ENCODE measurements at places on chromosomes 2 and 18. TPM values are rescaled to one million over a fixed set of nuclear protein-coding genes. Genes with fewer than 3 reads are reported as not detected.

GRCh38 chr2:191312662-191313061 is 67.5 kb downstream of the MYO1B start:
- no peaks in the 10 kb centered on the region for H3K27me3 ChIP-seq
- no peaks in the 10 kb centered on the region for H3K4me1 ChIP-seq
- H3K4me3 ChIP-seq: no peak overlapping the region
- H3K36me3 ChIP-seq: no peaks in the 10 kb centered on the region
- no peak overlapping the region for H3K27ac ChIP-seq

DNA sequence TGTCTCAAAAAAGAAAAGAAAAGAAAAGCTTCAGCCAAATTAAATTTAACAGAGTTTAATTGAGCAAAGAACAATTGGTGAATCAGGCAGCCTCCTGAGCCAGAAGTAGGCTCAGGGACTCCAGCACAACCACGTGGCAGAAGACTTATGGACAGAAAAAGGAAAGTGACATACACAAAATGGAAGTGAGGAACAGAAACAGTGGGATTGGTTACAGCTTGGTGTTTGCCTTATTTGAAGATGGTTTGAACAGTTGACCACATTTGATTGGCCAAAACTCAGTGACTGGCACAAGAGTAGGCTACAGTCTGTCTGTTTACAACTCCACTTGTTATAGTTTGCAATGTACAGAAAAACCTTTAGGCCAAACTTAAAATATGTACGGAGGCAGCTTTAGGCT is 83.1 kb downstream of the SOCS6 start:
- no peaks in the 10 kb centered on the region for H3K27me3 ChIP-seq
- H3K4me3 ChIP-seq: no peak overlapping the region
- H3K36me3 ChIP-seq: no peaks in the 10 kb centered on the region
- H3K4me1 ChIP-seq: no peaks in the 10 kb centered on the region
- no peak for DNase-seq

- no peaks in the 10 kb centered on the region for H3K27me3 ChIP-seq
- peak within 1 kb of the TSS; percentile 92 for H3K4me3 ChIP-seq
- DNase-seq: peak; percentile 85
Measured at GRCh38 chr2:159904127-159904958, 106.3 kb upstream of the CD302 start.

- no peak overlapping the region for H3K4me3 ChIP-seq
- no peak for DNase-seq
- H3K27ac ChIP-seq: no peak overlapping the region
- no peaks in the 10 kb centered on the region for H3K27me3 ChIP-seq
- no peaks in the 10 kb centered on the region for H3K36me3 ChIP-seq
Measured at GRCh38 chr18:76844144-76844543, 21.8 kb downstream of the ZNF236 start.

Gene SPC25
- total RNA-seq: 0.96 TPM

Gene XIRP2
- total RNA-seq: 0.15 TPM

DNA sequence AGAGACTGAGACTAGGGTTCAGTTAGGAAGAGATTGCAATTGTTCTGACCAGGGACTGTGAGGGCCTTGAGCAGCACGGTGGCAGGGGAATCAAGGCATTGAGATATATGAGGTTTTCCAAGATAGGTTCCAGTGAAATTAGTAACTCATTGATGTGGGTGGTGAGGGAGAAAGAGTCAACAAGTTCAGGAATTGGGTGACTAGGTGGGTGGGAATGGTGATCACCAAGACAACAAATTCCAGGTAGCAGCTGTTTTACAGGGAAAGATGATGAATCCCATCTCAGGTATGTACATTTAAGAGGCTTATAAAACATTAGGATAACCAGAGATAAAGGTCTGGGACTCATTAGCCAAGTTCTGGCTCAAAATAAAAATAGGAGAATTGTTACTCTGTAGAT is 251.5 kb upstream of the MGAT5 start:
- H3K27me3 ChIP-seq: peaks cover 6% of the 10 kb centered on the region
- no peak overlapping the region for H3K27ac ChIP-seq
- H3K36me3 ChIP-seq: no peaks in the 10 kb centered on the region
- no peak overlapping the region for H3K4me3 ChIP-seq
- no peaks in the 10 kb centered on the region for H3K4me1 ChIP-seq
- DNase-seq: no peak

DNA sequence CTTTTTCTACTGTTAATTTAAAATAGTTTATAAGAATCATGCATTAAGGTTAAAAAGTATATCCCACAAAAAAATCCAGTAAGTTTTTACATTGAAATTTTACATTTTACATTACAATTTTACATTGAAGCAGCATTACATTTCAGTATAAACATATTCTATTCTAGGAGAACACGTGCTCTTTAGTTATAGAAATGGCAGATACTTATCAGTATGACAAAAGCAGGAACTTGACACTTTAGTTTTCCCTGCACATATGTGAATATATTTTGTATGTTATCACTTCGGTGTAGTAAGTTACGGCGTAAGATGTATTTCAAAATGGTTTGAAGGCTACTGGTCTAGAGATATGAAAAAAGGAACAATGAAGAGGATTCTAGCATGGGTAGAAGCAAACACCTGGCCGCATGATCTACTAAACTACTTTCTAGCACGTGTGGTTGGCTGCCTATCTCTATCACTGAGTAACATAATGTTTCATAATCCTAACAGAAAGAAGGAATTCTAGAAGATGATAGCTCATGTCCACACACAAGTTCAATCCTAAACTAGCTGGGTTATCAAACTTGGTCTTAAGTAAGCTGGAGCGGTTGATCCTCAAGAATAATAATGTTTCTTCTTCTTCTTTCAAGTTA is 5.4 kb downstream of the IMMT start:
- H3K4me3 ChIP-seq: no peak overlapping the region
- no peak overlapping the region for H3K27ac ChIP-seq
- peaks cover 6% of the 10 kb centered on the region for H3K36me3 ChIP-seq
- H3K27me3 ChIP-seq: no peaks in the 10 kb centered on the region
- DNase-seq: no peak

GRCh38 chr2:238591732-238592131 is 165.0 kb downstream of the ASB1 start:
- H3K27me3 ChIP-seq: no peaks in the 10 kb centered on the region
- no peaks in the 10 kb centered on the region for H3K4me1 ChIP-seq
- H3K27ac ChIP-seq: no peak overlapping the region
- no peaks in the 10 kb centered on the region for H3K36me3 ChIP-seq
- DNase-seq: no peak

- H3K27ac ChIP-seq: no peak overlapping the region
- no peak overlapping the region for H3K4me3 ChIP-seq
- H3K4me1 ChIP-seq: no peaks in the 10 kb centered on the region
Measured at GRCh38 chr2:132665401-132666140, 4.4 kb downstream of the LYPD1 start.

Gene RUFY4
- total RNA-seq: 2.1 TPM

GRCh38 chr18:73045037-73045436 is 177.2 kb upstream of the NETO1 start:
- H3K4me1 ChIP-seq: no peaks in the 10 kb centered on the region
- no peak overlapping the region for H3K4me3 ChIP-seq
- H3K27ac ChIP-seq: no peak overlapping the region
- no peaks in the 10 kb centered on the region for H3K36me3 ChIP-seq
- DNase-seq: no peak
- no peaks in the 10 kb centered on the region for H3K27me3 ChIP-seq

Gene ZNF385B
- not detected for total RNA-seq

GRCh38 chr18:21100678-21101077 is 10.9 kb downstream of the ROCK1 start:
- DNase-seq: no peak
- no peak overlapping the region for H3K27ac ChIP-seq
- H3K27me3 ChIP-seq: no peaks in the 10 kb centered on the region
- H3K4me1 ChIP-seq: peaks cover 43% of the 10 kb centered on the region
- peak overlapping the region; percentile 37 for H3K4me3 ChIP-seq
- no peaks in the 10 kb centered on the region for H3K36me3 ChIP-seq

- DNase-seq: no peak
- H3K27ac ChIP-seq: peak overlapping the region; percentile 15
- peaks cover 44% of the 10 kb centered on the region for H3K4me1 ChIP-seq
Measured at GRCh38 chr2:233234264-233234663, 17.2 kb upstream of the ATG16L1 start.

DNA sequence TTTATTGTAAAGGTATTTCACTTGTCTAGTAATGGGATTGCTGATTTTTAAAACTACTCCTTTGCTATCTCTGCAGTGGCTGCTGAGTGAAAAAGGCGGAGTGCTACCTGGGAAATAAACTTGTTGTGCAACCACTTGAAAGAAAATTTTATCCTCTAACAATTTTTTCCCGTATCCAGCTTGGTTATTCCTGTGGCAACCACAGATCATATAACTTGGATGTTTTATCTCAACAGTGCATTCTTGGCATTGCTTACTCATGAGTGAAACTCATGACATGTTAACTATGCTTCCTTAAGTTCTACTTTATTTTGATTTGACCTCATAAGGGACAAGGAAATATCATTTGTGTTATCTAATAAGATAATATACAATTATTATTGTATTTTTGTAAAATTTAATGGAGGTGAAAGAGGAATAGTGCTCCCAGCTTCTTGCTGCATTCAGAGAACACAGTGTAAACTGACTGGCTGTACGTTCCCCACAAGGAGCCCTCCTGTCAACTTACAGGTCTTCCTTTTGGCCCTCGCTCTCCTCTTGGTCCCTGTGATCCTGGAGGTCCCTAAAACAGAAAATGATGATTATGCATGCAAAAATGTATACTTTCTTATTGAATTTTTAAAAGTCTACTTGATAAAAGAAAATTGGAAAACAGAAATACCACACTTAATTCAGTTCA is 82.7 kb downstream of the COL5A2 start:
- H3K36me3 ChIP-seq: no peaks in the 10 kb centered on the region
- H3K4me3 ChIP-seq: no peak overlapping the region
- no peak for DNase-seq
- no peaks in the 10 kb centered on the region for H3K4me1 ChIP-seq

- DNase-seq: no peak
- H3K27me3 ChIP-seq: no peaks in the 10 kb centered on the region
- no peaks in the 10 kb centered on the region for H3K4me1 ChIP-seq
- no peak overlapping the region for H3K4me3 ChIP-seq
- no peak overlapping the region for H3K27ac ChIP-seq
- no peaks in the 10 kb centered on the region for H3K36me3 ChIP-seq
Measured at GRCh38 chr2:118709786-118710185, 137.7 kb downstream of the EN1 start.

GRCh38 chr2:10462178-10463083 is 14.3 kb upstream of the ODC1 start:
- no peak overlapping the region for H3K4me3 ChIP-seq
- H3K4me1 ChIP-seq: no peaks in the 10 kb centered on the region
- H3K27ac ChIP-seq: no peak overlapping the region
- H3K27me3 ChIP-seq: peaks cover 3% of the 10 kb centered on the region
- no peak for DNase-seq

Measured in CD4-positive, CD25-positive, alpha-beta regulatory T cell (primary cell).